ENCODE measurements at places on chromosomes 2 and 18.

- peak; percentile 82 for DNase-seq
Observed at GRCh38 chr2:63792530-63792929, 49.2 kb upstream of the UGP2 start.

GRCh38 chr18:25189391-25190185 lies 162.4 kb downstream of the ZNF521 start:
- no peak for DNase-seq

DNA sequence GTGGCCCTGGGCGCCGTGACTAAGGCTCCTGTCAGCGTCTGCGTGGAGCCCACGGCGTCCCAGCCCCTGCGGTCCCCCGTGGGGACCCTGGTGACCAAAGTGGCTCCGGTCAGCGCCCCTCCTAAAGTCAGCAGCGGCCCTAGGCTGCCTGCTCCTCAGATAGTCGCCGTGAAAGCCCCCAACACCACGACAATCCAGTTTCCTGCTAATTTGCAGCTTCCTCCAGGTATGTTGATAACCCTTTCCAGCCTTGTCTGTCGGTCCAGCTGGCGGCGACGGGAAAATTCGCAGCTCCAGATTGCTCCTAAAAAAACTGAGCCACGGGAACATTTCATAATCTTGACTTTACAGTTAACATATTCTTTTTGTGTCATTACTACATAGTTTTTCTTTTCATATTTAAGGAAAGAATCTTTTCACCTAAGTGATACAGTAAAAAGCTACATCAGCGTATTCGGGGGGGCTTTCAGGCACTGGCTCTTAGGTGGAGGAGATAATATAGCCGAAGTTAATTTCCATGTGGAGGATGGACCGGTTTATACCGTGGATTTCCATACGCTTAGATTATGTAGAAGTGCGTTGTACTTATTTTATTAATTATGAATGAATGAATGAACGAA lies 916 bp downstream of the TAF4B start:
- no peak for DNase-seq

- peak; percentile 80 for DNase-seq
Observed at GRCh38 chr18:10377956-10378355, 76.5 kb upstream of the APCDD1 start.

- DNase-seq, result no peak
Observed at GRCh38 chr2:61456070-61456745, 14.7 kb downstream of the USP34 start.

DNA sequence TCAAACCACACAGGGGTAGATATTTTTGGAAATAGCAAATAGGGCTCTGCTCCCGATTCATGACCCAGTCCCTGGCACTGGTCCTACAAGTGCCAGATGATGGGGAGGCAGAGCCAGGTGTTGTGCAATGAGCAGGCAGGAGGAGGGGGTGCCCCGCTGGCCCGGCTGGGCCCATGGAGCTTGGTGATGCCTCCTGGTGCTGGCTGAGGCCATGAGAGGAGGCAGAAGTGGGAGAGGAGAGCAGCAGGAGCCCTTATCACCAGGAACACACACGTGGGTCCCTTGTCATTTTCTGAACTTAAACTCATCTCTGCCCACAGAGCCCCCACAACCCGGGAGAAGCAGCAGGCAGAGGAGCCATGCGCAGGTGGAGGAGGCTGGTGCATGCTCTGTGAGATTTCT lies 90.5 kb upstream of the MAPK4 start:
- no peak for DNase-seq

GRCh38 chr18:923144-923866 lies 18.6 kb downstream of the ADCYAP1 start:
- DNase-seq, result no peak

DNA sequence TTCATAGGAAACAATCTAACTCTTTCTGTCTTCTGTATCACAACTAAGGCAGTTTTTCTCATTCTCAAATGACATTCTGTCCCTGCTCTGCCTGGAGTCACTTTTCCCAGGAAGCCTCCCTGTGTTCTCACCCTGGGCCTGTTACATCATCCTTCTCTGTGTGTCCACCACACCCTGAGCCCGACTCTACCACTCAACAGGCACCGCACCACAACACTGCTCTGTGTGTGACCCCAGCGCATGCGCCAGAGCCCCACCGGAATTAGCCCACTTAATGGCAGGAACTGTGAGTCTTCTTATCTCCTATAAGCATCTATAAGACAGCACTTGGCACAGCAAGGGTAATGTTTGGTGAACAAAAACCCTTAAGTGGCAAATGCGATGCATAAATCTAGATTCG lies 32.3 kb downstream of the TGFBRAP1 start:
- no peak for DNase-seq

DNA sequence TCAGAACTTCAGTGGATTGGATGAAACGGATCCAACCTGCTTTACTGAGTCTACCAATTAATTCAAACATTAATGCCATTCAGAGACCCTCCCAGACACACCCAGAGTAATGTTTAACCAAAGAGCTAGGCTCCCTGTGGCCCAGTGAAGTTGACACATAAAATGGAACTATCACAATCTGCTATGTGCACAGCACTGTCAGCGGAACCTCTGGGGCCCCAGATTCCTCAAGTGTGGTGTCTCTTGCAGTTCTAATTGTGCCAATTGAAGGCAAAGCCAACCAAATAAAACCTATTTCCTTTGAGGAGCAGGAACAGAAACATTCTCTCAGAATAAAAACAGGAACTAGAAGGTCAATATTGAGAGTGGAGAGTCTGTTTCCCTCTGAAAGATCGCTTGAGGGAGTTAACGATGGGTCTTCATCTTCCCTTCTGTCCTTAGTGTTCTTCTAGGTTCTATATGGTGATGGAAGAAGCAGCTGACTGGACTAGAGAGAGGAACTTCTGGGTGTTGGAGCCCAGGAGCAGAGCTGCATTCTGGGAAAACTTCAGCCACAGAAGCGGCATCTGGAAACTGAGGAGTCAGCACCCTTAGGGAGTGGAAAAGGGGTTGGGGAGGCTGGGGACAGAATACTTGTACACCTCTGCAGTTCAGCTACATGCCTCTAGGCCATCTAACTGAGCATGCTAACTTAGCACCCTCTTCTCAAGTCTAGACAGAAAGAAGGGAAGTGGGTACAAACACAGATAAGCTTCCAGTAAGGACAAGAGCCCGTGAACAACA lies 174.4 kb upstream of the FBXO11 start:
- DNase-seq, result no peak

DNA sequence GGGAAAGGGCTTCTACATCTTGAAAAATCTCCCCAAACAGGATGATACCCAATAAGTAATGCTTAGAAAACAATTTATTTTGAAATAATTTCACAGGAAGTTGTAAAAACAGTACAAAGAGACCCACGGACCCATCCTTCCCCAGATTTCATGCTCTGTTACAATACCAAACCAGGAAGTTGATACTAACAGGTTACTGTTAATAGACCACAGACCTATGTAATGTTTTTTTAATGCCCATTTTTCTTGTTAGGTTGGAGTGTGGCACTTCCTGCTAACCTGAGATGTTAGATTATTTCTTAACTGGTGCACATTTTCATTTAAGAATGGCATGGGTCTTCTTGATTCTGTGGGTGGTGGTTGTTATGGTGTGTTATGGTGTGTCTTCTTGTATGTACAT lies 21.4 kb upstream of the MGAT5 start:
- DNase-seq, result no peak

GRCh38 chr18:61929881-61930640 lies 37.3 kb upstream of the RNF152 start:
- DNase-seq, result no peak

DNA sequence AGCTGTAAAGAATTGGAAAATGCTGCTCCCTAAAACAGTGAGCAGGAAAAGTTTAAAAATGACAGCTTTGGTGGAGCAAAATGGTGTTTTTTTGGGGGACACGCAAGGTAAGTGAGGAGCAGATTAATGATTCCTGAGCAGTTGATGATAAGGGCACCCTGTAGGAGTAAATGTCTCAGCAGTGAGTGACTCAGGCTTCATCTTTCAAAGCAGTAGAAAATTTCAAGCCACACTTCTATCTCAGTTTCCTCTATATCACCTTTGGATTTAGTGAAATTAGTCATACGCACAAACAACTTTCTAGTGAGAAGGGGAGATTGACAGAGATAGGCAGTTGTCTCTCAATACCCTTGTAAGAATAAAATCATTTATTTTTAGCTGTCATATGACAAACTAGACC lies 709.0 kb upstream of the FAM98A start:
- DNase-seq, result no peak

DNA sequence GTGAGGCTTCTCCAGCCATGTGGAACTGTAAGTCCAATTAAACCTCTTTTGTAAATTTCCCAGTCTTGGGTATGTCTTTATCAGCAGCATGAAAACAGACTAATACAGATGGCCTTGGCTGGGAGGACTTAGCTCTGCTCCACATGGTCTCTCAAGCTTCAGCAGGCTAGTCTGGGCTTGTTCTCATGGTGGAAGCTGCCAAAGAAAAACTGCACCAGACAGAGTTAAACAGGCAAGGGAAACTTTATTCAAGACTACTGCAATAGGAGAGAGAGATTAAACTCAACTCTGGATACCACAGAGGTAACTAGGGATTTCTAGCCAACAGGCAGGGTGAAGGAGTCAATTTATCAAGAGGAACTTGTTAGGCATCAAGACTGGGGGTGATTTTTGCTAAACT lies 142.1 kb downstream of the CABLES1 start:
- no peak for DNase-seq

DNA sequence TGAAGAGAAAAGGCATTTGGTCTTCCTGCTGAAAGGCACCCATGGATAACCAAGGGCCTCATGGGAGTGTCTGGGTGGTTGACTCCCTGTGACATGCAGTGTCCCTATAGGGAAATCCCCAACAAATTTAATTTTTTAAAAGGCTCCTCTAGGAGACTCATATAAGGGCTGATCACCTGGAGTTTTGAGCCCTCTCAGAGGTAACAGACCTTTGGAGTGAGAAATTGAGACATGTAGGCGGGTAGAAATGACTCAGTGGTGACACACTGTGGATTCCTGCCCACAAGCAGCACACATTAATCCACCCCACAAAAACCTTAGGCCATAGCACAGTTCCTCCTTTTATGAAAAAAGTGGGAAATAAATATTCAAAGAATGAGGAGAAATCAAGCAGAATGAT lies 557.0 kb upstream of the CNTNAP5 start:
- no peak for DNase-seq

DNA sequence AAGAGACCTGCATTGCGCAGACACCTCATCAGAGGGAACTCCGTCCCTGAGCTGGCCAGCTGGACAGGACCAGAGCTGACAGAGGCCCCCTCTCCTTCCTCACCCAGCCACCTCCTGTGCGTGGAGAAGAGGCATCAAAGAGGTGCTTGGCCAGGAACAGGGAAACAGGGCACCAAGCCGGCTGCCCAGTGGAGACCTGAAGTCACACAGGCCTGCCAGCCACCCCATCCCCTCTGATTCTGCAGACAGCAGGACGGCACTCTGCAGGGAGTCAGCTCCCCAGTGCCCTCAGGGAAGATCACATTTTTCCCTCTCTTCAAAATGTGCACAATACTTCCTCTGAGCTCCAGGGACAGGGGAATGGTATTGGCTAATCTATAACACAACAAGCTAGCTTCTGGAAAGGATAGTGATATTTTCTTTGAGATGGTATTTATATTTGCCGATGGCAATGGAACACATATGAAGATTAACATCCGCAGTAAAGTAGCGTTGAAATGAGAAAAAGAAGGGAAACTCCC lies 30.5 kb downstream of the SLC1A4 start:
- DNase-seq, result no peak

DNA sequence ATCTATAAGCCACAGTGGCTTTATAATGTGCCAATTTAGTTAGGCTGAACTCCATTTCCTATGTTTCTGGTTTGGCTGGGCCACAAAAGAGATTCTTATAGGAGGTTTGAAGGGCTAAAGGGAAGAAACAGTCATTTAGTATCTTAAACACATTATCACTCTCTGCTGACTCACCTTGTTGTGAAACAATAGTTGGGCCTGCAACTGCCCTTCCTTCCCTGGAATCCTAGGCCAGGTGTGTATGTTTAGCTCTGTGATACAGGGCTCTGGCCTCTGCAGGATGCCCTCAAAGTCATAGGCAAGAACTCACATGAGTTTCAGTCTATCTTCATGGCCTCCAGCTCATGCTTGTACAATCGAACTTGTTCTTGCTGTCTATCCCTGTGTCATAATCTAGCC lies 400.0 kb upstream of the CELF4 start:
- DNase-seq, result no peak

- no peak for DNase-seq
Observed at GRCh38 chr2:126828051-126828450, 70.6 kb upstream of the TEX51 start.

GRCh38 chr2:26617588-26618083 lies 23.5 kb downstream of the CIB4 start:
- DNase-seq, result no peak

DNA sequence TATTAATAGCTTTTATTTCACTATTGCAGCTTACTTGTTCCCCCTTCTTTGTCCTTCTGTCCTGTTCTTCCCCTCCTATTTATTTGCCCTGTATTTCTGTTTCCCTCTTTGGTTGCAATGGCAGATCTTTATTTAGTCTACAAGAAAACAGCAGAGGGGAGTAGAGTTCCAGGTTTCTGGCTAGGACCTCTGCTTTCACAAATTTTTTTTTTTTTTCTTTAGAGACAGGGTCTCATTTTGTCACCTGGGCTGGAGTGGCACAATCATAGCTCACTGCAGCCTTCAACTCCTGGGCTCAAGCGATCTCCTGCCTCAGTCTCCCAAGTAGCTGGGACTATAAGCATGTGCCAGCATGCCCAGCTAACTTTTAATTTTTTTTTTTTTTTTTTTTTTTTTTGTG lies 188.1 kb upstream of the SPRED2 start:
- no peak for DNase-seq

GRCh38 chr18:53755914-53756609 lies 468.4 kb downstream of the MBD2 start:
- no peak for DNase-seq

- no peak for DNase-seq
Observed at GRCh38 chr18:46332286-46332801, 228.2 kb downstream of the HAUS1 start.

GRCh38 chr2:107466984-107467773 lies 359.5 kb upstream of the RGPD4 start:
- no peak for DNase-seq

DNA sequence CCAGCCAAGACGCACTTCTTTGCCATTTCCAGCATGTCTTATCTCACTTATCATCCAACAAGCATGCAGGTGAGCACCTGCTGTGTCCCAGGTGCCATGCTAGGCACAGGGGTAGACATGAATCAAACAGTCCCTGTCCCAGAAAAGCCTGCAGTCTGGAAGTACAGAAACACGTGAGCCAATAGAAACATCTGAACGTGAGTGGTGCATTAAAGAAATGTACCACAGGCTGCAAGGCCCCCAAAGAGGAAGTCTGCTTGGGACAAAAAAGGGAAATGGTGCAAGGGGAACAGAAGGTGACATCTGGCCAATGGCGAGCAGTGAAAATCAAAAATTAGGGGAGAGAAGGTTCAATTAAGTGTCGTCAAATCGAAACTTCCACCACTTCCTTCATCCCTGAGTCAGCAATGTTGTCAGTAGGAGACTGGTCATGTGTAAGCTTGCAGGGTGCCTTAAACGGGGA lies 17.6 kb upstream of the TMEM247 start:
- no peak for DNase-seq

- DNase-seq, result no peak
Observed at GRCh38 chr2:85753035-85753524, 711 bp upstream of the ATOH8 start.

Data from fibroblast of skin of left quadriceps (primary cell).